ENCODE measurements at places on chromosomes 7 and 10. TPM values are rescaled to one million over a fixed set of nuclear protein-coding genes. Genes with fewer than 3 reads are reported as not detected.

SPDYE3 gene
- not detected for total RNA-seq

PIP gene
- total RNA-seq = not detected

FXYD4 gene
- total RNA-seq = not detected

PBLD gene
- total RNA-seq = 3.6 TPM

KEL gene
- total RNA-seq = 1.2 TPM

DNA sequence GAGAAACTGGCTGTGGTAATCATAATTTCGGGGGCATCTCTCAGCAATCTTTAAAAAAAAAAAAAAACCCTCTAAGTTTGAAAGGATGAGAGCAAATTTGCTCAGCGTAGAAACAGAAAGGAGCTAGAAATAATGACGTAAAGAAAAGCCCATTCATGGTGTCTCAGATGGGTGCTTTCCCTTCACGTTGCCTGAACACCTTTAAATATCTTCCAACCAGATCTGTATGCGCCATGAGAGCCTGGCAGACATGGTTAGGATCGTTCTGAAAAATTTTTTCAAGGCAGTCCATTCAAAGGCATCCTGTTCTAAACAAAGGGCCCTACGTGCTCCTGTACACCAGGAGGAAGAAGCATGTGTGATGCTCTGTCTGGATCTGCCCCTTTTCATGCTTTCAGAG is 141.2 kb upstream of the C1QL3 start:
- H3K4me3 ChIP-seq = no peak overlapping the region
- no peaks in the 10 kb centered on the region for H3K4me1 ChIP-seq
- no peaks in the 10 kb centered on the region for H3K36me3 ChIP-seq
- DNase-seq = no peak

GRCh38 chr7:4871930-4872675 is 10.3 kb upstream of the PAPOLB start:
- H3K27me3 ChIP-seq = no peaks in the 10 kb centered on the region
- no peak for DNase-seq
- no peak overlapping the region for H3K27ac ChIP-seq
- no peaks in the 10 kb centered on the region for H3K4me1 ChIP-seq

DNA sequence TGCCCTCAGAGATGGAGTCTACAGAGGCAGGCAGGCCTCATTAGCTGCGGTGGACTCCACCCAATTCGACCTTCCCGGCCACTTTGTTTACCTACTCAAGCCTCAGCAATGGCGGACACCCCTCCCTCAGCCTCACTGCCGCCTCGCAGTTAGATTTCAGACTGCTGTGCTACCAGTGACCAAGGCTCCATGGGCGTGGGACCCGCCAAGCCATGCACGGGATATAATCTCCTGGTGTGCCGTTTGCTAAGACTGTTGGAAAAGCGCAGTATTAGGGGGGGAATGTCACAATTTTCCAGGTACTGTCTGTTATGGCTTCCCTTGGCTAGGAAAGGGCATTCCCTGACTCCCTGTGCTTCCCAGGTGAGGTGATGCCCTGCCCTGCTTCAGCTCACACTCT is 252.3 kb downstream of the ARL4A start:
- H3K36me3 ChIP-seq = no peaks in the 10 kb centered on the region
- H3K27ac ChIP-seq = no peak overlapping the region
- no peaks in the 10 kb centered on the region for H3K27me3 ChIP-seq
- H3K4me3 ChIP-seq = no peak overlapping the region
- no peaks in the 10 kb centered on the region for H3K4me1 ChIP-seq

DNA sequence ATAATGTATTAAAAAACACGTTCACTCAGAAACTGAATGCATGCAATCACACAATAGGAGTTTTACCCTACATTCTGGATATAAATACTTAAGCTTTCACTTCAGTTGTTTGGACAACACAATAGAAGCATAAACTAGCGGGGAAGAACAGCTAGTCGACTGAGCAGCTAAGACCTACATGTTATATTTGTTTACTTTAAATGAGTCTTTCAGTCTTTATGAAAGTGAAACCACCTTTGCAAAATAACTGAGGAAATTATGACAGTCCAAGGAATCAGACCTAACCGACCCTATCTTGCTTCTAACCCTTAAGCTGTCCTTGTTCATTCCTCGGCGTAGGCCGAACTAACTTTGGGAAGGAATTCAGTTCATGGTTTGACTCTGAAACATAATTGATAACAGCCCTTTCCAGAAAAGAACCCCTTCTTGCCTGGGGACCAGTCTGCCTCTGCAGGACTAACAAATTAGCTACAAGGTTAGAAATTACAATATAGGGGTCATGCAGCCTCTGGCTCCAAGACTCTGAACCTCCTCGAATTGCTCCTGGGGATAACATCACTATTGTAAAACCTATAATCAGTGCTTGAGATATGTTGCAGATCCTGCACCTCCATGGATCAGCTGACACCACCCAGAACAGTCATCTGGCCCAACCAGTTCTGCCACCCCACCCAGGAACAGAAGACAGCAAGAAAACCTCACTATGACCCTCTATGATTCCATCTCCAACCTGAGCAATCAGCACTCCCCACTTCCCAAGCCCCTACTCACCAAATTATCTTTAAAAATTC is 185.1 kb upstream of the KLF6 start:
- H3K27me3 ChIP-seq = no peaks in the 10 kb centered on the region
- H3K27ac ChIP-seq = no peak overlapping the region
- H3K36me3 ChIP-seq = no peaks in the 10 kb centered on the region

GRCh38 chr10:5355594-5356301 is 9.0 kb upstream of the UCN3 start:
- DNase-seq = no peak
- no peaks in the 10 kb centered on the region for H3K36me3 ChIP-seq
- no peaks in the 10 kb centered on the region for H3K4me1 ChIP-seq
- no peaks in the 10 kb centered on the region for H3K27me3 ChIP-seq
- H3K27ac ChIP-seq = no peak overlapping the region
- no peak overlapping the region for H3K4me3 ChIP-seq

DNA sequence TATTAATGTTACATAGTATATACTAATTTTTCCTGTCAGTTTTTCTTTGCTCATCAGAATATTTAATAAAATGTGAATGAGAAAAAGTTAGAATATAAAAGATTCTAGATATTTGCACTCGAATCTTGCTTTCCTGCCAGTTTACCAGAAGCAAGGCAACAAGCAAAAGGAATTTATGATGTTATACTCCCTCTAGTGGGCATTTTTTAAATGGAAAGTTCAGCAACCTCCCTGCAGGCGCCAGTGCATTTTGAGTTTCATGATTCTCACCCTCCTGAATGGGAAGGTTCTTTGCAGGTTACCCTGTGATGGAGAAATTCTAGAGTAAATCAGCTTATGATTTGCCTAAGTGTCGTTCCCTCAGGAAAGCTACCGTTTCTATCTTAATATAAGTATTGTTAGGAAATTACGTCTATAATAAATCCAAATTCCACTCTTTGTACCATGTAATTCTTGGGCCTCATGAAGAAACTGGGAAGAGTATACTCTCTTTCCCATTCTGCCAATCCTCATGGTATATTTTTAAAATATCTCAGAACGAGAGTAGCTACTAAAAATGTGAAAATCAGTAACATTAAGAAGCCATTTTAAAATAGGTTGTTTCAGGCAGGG is 350.0 kb downstream of the CRPPA start:
- peaks cover 12% of the 10 kb centered on the region for H3K4me1 ChIP-seq
- no peak overlapping the region for H3K4me3 ChIP-seq
- no peaks in the 10 kb centered on the region for H3K27me3 ChIP-seq
- no peak overlapping the region for H3K27ac ChIP-seq

- peaks cover 26% of the 10 kb centered on the region for H3K27me3 ChIP-seq
- no peaks in the 10 kb centered on the region for H3K36me3 ChIP-seq
- peak; percentile 49 for DNase-seq
Observed at GRCh38 chr10:77643795-77644468, 6.3 kb upstream of the KCNMA1 start.

DNA sequence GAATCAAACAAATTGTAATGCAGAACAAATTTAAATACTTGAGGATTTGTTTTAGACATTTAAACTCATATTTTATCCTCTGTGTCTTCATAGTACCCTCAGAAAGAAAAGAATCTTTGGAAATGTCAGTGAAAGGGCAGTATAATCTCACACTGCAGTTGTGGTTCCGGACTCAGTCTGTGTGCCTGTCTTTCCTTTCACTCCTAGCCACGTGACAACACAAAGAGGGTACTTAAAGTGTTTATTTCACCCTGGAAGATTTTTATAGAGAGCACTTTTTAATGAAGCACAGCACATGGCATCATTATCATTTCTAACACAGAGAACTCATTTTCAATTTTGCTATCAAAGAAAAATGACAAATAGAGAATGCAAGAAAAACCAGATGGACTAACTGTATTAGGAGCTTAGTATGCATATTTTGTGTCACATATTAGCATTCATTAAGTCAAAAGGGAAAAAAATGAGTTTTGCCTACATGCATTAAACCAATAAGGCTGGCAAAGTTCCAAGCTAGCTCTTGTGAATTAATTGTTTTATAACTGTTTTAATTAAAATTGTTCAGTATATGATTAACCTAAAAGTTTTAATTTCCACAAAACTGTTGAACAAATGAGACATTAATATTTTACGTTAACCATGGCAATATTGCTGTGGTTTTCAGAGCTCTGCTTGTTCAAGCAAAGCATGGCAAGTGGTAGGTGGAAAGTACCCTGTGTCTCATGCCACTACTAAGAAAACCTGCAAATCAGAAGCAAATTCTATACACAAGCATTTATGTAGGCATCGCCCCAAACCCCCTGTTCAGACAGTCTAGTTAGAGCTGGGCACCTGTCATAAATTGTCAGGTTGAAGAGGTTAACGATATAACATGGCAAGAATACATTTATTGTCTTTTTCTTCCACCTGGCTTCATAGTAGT is 65.9 kb downstream of the AUTS2 start:
- H3K4me3 ChIP-seq = no peak overlapping the region
- no peaks in the 10 kb centered on the region for H3K36me3 ChIP-seq
- H3K27me3 ChIP-seq = no peaks in the 10 kb centered on the region
- H3K4me1 ChIP-seq = no peaks in the 10 kb centered on the region
- DNase-seq = no peak

DNA sequence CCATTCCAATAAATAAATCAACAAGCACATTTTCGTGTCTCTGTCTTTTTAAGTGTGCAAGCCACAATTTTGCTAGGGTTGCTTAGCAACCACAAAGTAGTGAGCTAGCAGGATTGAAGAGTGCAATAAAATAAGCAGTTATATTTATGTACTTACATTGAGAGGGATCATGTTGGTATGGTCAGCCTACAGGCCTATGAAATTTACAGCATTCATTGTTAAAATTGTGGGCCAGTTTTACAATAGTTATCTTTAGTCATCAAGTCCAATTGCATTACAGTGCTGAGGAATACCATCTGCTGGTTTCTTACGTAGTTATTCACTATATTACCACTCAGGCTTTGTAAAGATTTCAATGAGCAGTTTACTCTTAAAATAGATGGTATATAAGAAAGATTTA is 192.5 kb upstream of the POT1 start:
- H3K27ac ChIP-seq = no peak overlapping the region
- H3K36me3 ChIP-seq = no peaks in the 10 kb centered on the region
- H3K27me3 ChIP-seq = no peaks in the 10 kb centered on the region
- no peak for DNase-seq

GRCh38 chr10:129754211-129755050 is 209.6 kb downstream of the EBF3 start:
- H3K27me3 ChIP-seq = no peaks in the 10 kb centered on the region
- no peaks in the 10 kb centered on the region for H3K36me3 ChIP-seq
- no peak for DNase-seq
- H3K4me3 ChIP-seq = no peak overlapping the region

GRCh38 chr10:11232222-11232961 is 214.7 kb downstream of the CELF2 start:
- no peak overlapping the region for H3K4me3 ChIP-seq
- H3K4me1 ChIP-seq = no peaks in the 10 kb centered on the region
- H3K27me3 ChIP-seq = no peaks in the 10 kb centered on the region
- H3K36me3 ChIP-seq = no peaks in the 10 kb centered on the region

GRCh38 chr7:66847879-66848790 is 72.9 kb upstream of the TMEM248 start:
- H3K4me1 ChIP-seq = peaks cover 8% of the 10 kb centered on the region
- H3K27me3 ChIP-seq = no peaks in the 10 kb centered on the region
- H3K36me3 ChIP-seq = no peaks in the 10 kb centered on the region
- H3K4me3 ChIP-seq = no peak overlapping the region
- DNase-seq = peak; percentile 88

DNA sequence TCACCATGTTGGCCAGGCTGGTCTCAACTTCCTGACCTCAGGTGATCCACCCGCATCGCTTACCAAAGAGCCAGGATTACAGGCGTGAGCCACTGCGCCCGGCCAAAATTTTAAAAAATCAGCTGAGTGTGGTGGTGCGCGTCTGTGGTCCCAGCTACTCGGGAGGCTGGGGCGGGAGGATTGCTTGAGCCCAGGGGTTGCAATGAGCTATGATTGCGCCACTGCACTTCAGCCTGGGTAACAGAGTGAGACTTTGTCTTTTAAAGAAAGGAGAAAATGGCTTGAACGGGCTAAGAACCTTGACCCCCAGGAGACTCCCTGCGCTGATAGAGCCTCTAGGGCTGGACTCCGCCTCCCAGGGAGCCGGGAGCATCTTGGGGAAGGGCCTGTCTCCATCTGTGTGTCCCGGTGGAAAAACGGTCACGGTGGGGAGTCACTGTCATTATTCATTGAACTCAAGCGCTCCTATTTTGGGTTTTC is 760 bp upstream of the KCTD7 start:
- peak overlapping the region; percentile 56 for H3K4me3 ChIP-seq
- peaks cover 5% of the 10 kb centered on the region for H3K4me1 ChIP-seq
- H3K27ac ChIP-seq = peak overlapping the region; percentile 64
- no peaks in the 10 kb centered on the region for H3K36me3 ChIP-seq

GRCh38 chr7:47538846-47539311 is 43.0 kb downstream of the TNS3 start:
- H3K4me1 ChIP-seq = no peaks in the 10 kb centered on the region
- H3K4me3 ChIP-seq = no peak overlapping the region
- peaks cover 20% of the 10 kb centered on the region for H3K27me3 ChIP-seq
- no peak overlapping the region for H3K27ac ChIP-seq
- H3K36me3 ChIP-seq = no peaks in the 10 kb centered on the region

DNA sequence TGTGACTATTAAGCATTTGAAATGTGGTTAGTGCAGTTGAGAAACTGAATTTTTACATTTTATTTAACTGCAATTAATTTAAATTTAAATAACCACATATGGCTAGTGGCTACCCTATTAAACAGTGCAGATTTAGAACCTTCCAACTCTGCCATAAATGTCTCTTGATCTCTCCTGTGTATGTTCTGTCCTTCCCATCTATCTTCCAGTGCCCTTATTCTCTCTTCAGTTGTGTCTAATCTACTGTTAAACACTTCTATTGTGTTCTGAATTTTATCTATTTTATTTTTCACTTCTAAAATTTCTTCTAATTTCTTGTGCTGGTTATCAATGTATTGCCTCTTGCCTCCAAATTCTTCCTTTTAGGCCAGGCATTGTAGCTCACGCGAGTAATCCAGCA is 105.0 kb downstream of the CUL2 start:
- H3K4me3 ChIP-seq = no peak overlapping the region
- H3K4me1 ChIP-seq = no peaks in the 10 kb centered on the region
- H3K27me3 ChIP-seq = peaks cover 3% of the 10 kb centered on the region
- H3K27ac ChIP-seq = no peak overlapping the region

DNA sequence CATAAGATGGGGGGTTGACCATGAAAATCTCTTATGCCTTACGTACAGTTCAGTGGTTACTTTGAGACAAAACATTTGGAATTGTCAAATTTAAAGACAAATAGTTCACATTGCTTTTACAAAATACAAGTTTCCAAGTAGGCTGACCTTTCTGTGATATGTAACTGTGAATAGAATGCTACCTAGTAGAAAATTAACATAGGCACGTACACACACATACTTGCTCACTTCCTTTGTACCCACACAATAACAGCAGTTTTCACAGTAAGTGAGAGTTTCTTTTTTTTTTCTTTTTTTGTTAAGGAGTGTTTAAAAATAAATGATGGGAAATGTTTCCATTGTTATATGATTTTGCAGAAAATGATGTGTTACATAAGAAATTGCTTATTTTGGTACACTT is 53.3 kb upstream of the SP8 start:
- H3K4me1 ChIP-seq = no peaks in the 10 kb centered on the region
- H3K27ac ChIP-seq = no peak overlapping the region
- no peak for DNase-seq
- no peak overlapping the region for H3K4me3 ChIP-seq

Measured in endothelial cell of umbilical vein (primary cell).